WTC11 (cell line): ENCODE measurements at places on chromosomes 11 and 22. TPM values are rescaled to one million over a fixed set of nuclear protein-coding genes. Genes with fewer than 3 reads are reported as not detected.
A peak's percentile ranks its signal among the peaks of the same experiment; 100 is the strongest.

DNA sequence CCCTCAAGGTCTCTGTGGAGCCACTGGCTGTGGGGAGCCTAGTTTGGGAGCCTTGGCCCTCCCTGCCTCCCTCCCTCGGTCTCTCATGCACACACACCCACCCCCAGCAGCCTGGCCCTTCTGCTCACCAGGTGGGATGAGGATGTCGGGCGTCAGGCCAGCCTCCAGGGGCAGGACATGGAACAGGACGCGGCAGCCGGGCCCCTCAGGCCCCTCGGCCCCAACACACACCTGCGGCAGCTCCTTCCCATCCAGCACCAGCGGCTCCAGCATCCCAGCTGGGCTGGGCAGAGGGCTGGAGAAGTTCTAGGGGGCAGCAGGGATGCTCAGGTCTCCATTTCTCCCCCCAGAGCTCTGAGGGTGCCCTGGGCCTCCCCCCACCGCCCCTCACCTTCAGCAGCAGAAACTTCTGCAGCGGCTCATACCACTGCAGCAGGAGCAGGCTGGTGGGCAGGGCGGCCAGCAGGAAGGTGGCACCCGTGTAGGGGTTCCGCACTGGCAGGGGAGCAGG lies 11.2 kb downstream of the MAP4K2 start:
- no peak for DNase-seq

GRCh38 chr11:133966921-133967598 lies 10.3 kb upstream of the IGSF9B start:
- DNase-seq, result peak; percentile 85

GRCh38 chr11:44018829-44019228 lies 29.0 kb upstream of the ACCSL start:
- no peak for DNase-seq

DNA sequence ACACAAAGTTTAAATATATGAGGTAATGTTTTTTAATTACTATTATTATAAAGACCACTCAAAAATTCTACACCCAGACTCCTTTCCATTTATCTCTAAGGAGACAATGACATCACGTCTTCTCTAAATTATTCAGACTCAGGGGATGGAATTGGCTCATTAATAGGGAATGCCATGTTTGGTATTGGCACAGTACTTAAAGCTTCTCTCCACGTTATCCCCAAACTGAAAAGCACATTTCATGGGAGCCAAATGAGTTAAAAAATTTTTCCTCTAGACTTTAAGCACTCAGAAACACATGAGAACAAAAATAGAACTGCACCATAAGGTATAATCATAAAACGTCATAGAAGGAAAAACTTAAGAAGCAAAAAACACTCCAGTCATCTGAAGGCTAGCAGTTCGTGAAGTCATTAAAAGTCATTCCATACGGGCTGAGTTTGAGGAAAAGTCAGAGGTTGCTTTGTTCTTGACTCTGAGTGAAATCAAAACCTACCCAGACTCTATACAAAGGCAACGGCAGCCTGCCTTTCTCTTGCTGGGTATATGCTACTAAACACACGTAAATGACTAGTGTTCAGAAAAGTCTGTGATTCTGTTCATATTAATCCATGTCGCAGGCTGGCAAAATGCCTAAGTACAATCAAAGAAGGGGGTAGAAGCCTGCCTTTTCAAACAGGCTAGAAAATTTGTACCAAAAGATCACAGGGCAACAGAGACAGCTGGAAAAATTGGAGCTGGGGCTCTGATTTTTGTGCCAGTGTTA lies 8.7 kb upstream of the MPPED2 start:
- DNase-seq, result no peak

DNA sequence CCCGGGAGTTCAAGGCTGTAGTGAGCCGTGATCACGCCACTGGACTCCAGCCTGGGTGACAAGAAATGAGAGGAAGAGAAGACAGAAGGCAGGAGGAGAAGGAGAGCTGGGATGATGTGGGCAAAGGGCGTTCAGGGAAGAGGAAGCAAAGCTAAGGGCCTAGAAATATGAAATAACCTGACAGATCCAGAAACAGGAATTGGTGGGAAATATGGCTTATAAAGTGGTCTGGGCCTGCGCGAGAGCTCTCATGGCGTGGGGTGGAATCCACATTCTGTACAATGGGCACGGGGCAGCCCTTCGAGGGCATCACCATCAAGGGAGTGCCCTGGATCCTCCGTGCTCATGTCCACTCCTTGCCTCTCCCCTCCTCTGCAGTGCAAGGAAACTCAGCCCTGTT lies 46.8 kb upstream of the RASSF10 start:
- DNase-seq, result no peak

- no peak for DNase-seq
Measured at GRCh38 chr11:94909371-94909820, 64.0 kb downstream of the CWC15 start.

GRCh38 chr22:29475550-29475949 lies 4.5 kb upstream of the NEFH start:
- no peak for DNase-seq

- no peak for DNase-seq
Measured at GRCh38 chr11:83222499-83222898, 29.0 kb downstream of the ANKRD42 start.

DNA sequence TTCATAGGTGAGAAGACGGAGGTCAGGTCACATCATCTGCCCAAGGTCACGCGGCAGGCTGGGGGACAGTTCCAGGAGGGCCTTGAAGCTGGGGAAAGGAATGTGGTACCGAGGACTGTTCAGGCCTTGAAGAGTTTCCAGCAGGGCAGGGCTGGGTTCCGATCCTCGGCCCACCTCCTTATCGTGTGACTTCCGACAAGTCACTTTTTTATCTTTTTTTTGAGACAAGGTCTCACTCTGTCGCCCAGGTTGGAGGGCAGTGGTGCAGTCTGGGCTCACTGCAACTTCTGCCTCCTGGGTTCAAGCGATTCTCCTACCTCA lies 623 bp downstream of the NDUFS8 start:
- DNase-seq, result no peak

GRCh38 chr11:4606231-4607015 lies 1.6 kb downstream of the TRIM68 start:
- DNase-seq, result no peak

DNA sequence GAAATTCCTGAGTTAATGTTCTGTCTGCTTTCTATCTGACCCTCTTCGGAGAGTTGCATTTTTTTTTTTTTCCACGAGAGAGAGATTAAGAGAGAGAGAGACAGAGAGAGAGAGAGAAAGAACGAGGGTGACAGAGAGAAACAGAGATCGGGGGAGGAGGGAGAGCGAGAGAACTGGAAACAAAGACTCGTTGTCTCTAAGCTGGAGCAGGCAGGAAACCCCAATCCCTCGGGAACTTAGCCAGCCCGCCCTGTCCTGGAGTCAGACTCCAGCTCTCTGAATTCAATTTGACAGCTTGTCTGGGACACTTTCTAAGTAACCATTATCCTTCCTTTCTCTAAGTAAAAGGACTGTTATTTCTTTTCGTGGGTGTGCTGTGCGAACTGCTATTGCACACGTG lies 76.9 kb downstream of the KCNJ1 start:
- no peak for DNase-seq

DNA sequence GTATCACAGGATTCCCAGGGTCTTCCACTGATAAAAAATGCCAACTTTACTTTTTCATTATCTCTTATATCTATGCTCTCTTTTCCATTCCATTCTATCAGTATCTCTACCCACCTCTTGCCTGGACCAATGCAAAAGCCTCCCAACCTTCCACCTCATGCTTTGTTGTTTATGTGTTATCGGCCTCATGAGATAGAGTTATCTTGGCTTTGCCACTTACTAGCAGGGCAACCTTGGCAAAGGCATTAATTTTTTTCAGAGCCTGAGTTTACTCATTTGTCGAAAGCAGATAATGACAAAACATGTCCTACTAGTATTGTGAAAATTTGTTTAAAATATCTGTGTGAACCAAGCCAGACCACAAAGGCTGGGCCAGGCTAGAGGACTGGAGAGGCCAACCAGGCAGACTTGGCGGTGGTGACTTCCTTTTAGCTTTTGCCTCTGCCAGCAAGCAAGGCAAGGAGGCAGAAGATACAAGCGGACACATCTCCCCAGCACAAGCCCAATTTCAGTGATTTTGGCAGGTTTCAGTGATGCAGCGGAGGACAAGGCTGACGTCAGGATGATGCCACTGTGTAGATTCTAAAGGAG lies 106.9 kb downstream of the ADAMTS15 start:
- no peak for DNase-seq

The DEFB131B gene
- not detected in 3 replicates for total RNA-seq

The SLCO2B1 gene
- total RNA-seq, result 0.57 to 0.92 TPM (median 0.60 TPM) in 3 replicates

The DNAJB7 gene
- not detected in 3 replicates for total RNA-seq

The C22orf31 gene
- total RNA-seq, result not detected in 3 replicates

The C22orf15 gene
- 2.7 to 3.6 TPM (median 3.5 TPM) in 3 replicates for total RNA-seq
